ENCODE measurements at places on chromosomes 6 and 20.
A peak's percentile ranks its signal among the peaks of the same experiment; 100 is the strongest.

DNA sequence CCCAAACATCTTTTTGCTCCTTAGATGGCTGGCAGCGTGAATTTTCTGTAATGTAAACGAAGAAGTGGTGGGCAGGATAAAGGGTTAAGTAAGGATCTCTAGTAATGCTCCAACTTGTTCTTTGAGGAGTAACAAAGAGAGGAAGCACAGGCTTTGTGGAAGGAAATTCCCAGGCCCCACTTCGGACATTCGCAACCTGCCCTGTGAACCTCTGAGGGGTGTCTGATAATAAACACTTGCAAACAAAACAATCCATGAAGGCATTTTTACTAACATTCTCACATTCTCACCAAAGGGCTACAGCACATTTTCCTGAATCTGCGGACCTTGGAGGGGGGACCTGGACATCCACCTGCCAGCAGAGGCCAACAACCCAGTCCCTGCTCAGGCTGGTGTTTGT is 25.8 kb upstream of the ADGRF5 start:
- no peak for DNase-seq

GRCh38 chr20:59033616-59034165 is 1.6 kb upstream of the ATP5F1E start:
- DNase-seq = no peak

DNA sequence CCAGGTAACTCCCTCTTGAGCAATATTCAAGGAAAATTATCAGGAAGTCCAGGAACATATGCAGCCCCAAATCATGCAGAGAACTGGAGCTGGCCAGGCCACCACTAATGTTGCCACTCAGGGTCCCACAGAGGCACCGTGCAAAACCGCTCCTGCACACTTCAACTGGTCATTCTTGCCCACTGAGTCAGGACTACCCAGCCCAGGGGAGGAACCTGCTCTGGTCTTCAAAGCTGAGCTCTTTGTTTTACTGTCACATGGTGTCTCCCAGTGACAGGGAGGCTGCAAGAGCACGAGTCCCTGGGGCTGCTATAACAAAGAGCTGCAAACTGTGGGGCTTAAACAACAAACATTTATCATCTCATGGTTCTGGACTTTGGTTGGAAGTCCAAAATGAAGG is 336.0 kb upstream of the PRDM1 start:
- DNase-seq = no peak

DNA sequence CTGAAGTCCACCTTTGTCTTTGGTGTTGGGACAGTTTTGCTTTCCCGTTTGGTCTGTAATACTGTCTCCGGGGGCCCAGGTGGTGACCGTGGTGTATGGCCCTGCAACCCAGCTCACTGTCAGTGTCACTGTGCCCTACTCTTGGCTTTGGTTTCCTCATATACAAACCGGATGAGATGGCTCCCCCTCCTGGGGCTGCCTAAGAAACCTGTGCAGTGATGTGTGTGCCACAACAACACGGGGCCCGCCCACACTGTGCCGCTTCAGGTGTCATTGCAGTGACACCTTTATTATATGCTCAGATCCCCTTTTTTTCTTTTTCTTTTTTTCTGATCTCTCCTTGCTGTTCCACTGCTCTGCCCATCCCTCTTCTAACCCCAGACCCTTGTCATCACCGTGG is 73.9 kb downstream of the RAMACL start:
- no peak for DNase-seq

DNA sequence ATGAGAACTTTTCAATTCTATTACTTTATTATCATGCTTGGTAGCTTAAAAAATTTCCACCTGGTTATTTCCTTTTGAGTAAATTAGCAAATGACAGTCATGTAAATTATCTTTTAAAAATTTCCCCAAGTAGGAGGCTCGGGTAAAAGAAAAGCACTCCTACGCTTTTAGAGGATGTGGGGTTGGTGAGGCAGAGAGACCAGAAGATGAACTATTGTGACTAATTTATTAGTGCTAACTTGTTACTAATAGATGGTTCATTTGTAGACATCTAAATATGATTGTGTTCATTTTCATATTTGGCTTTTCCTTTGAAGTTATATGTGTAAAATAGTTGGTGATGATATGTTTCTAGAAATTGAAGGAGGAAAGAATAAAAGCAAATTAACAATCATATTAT is 27.0 kb downstream of the ZNF292 start:
- DNase-seq = no peak

DNA sequence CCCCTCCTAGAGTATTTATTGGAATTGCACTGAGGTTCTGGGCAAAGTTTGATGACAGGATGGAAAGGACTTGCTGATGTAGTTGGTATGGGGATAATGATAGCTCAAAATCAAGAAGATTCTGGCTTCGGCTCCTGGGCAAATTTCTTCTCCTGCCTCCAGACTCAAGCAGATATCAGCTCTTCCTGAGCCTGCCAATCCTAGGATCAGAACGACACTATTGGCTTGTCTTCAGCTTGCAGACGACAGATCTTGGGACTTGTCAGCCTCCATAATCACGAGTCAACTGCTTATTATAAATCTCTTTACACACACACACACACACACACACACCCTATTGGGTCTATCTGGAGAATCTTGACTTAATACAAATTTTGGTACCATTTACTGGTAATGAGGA is 131.1 kb downstream of the PREX1 start:
- DNase-seq = no peak

- peak; percentile 88 for DNase-seq
Measured at GRCh38 chr6:34615574-34616226, 59.6 kb upstream of the SPDEF start.

DNA sequence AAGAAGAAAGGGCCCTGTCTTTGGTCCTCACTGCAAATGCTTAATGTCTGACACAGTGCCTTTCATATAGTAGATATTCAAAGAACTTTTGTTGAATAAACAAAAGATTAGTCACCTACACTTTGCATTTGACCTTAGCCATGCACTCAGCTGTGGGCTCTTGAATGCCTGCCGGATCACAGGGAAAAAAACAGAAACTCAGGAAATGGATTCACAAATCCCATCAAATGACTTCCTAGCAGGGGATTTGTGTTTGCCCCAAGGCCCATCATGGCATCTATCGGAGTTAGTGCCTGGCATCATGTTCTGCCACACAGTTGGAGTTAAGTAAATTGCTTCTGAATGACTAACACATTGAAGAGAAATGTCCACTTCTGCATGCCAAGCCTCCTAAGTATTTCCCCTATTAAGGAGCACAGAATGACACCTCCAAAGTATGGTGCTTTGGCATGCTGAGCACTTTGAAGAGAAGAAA is 72.3 kb upstream of the DST start:
- DNase-seq = no peak

- DNase-seq = no peak
Measured at GRCh38 chr6:131117878-131118277, 17.4 kb upstream of the AKAP7 start.
